ENCODE measurements at places on chromosomes 3 and 15.
A peak's percentile ranks its signal among the peaks of the same experiment; 100 is the strongest.

DNA sequence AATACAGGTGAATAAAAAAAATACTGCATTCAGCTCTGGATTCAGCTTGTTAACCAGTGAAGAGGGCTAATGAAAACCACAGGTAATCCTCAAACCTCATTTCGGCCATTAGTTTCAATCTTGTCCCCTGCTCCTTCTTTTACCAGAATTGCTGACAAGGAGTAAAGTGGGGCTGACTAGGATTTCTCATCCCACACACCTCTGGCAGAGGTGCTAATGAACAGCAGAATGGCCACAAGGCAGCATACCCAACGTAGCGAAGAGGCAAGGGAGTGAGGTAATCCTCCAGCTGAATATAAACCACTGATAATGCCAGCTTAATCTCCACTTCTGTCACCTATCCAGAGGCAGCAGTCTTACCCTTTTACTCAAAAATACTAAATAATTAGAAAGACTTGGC lies 248.8 kb upstream of the CDIN1 start:
- DNase-seq = peak; percentile 35

DNA sequence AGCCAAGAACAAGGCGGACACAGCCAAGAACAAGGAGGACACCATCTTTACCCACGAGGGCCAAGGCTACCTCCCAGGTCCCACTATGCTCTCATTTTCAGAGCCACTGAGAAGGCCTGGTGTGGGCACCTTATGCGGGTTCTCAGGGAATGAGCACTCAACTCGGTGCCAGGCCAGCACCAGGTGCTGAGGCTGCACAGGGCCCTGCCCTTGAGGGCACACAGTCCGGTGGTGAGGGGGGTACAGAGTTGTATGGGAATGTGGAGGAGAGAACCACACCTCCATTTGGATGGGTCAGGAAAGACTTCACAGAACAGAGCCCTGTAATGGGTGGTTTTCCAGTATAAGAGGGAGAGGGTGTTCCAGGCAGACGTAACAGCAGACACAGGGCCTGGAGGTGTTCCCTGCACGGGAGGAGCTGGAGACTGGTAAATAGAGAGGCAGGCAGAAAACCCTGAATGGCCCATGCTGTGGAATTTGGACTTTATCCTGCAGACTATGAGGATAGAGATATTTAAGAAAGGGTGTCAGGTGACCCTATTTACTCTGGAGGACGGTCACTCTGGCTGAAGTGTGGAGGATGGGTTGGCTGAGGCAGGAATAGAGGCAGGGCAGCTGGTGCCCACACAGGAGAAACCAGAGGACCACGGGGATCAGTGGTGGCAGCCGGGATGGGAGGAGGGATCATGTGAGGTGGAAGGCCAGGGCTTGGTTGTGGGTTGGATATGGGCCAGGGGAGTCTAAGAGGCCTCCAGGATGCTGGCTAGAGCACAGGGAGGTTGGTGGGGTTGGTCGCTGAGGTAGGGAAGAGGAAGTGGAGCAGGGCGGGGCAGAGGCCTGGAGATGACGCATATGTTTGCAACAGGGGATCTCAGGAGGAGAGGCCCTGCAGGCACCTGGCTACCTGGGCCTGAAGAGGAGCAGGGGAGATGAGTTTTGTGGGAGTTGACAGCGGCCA lies 34.6 kb downstream of the CRABP1 start:
- no peak for DNase-seq

- no peak for DNase-seq
These were observed 72.4 kb downstream of the RHCG start for GRCh38 chr15:89423981-89424380.

GRCh38 chr15:72231066-72231832 lies at the start of gene PKM:
Gene PKM (minus strand): TSS chr15:72231190. CDS start chr15:72219097, 12,093 bp downstream.
- DNase-seq = peak; percentile 77

DNA sequence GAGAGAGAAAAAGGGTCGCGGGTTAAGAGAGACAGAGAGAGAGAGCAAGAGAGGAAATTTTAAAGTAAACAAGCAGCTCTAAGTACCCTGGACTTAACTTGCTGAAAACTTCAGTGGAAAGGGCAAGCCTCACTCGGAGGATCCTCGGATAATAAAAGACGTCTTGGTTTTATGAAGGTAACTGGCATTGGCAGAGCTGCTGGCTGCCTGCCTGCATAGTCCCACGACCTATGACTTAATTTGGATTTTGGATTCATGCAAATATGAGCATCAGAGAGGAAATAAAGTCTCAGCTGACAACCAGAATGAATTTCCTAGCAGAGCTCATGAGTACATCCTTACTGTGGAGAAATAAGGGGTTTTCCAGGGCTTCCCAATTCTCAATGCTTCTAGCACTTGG lies 95.1 kb upstream of the PDZRN3 start:
- no peak for DNase-seq

- no peak for DNase-seq
These were observed 235.7 kb upstream of the THBS1 start for GRCh38 chr15:39345176-39345575.

DNA sequence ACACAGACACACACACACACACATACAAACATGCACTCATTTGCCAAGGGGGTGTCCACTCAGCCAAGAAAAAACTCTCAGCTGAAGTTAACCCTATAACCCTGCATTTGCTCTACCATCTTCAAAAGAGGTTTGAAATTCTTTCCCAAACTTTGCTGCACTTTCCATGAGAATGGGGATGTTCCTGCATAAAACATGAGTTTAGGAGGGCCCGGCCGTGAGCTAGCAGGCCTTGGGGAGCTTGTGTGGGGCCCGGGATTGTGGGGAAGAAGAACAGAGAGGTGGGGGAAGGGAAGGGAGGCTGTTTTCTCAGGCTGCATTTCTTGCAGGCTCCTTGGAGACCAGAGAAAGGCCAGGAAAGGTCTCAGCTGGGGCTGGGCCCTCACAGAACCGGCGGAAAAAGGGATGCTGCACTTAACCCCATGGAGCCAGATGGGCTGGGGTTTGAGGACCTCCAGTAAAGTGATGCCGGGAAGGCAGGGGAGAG lies 40.8 kb downstream of the SEMA5B start:
- DNase-seq = no peak

DNA sequence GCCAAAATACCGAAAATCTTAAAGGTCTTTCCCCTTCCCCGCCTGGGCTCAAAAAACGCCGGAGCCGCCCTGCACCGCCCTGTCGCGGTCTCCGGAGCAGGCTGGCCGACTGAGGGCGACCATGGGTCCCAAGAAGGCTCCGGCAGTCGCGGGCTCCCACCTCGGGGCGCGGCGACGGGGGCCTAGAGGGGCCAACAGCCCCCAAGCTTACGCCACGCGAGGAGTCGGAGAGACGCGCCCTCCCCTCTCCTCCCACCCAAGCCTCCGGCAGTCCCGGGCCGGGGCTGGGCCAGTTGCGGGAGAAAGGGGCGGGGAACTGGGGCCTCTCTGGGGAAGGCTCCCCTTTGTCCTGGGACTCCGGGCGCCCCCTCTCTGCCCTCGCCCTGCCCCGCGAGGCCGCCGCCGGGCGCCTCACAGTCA lies 69.2 kb downstream of the GOLGA8B start:
- DNase-seq = no peak

DNA sequence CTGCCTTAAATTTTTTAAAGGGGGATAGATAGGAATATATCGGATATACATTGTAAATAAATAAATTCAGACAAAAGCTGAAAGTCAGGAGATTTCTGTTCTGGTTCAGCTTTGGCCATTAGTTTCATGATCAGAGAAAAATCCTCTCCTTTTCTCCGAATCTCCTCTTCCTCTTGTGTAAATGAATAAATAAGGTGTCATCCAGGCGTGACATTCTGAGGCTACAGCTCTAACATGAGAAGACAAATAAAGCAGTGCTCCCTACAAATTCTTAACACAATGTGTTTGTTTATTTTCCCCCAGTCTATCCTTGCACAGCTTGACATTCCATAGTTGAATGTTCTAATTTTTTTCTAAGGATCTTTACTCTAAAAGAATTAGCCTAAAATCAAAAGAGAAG lies 9.4 kb upstream of the MB21D2 start:
- DNase-seq = no peak

DNA sequence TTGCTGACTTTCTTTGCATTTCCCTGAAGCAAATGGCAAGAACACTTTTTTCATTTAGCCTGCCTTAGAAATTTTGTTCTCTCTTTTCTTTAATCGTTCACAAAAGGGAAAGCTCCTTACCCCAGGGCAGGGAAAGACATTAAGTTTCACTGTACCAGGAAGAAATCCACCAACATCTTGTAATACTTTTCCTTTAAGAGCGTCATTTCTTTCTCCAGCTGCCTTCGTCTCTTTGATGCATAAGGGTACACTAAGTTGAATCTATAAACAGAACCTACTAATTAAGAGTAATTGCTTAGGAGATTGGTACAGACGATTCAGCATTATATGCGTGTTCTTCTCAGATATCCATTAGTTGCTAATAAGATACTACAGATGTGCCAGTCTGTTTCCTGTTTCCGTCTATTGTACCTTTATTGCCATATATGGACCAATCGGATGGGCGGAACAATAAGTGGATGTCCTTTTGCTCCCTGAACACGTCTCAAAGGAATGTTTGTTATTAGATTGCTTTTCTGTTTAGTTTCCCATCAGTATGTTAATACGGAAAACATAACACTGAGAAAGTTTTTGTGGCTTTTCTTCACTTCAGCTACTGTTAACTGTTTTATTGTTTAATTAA lies 276.7 kb upstream of the RARB start:
- DNase-seq = no peak

DNA sequence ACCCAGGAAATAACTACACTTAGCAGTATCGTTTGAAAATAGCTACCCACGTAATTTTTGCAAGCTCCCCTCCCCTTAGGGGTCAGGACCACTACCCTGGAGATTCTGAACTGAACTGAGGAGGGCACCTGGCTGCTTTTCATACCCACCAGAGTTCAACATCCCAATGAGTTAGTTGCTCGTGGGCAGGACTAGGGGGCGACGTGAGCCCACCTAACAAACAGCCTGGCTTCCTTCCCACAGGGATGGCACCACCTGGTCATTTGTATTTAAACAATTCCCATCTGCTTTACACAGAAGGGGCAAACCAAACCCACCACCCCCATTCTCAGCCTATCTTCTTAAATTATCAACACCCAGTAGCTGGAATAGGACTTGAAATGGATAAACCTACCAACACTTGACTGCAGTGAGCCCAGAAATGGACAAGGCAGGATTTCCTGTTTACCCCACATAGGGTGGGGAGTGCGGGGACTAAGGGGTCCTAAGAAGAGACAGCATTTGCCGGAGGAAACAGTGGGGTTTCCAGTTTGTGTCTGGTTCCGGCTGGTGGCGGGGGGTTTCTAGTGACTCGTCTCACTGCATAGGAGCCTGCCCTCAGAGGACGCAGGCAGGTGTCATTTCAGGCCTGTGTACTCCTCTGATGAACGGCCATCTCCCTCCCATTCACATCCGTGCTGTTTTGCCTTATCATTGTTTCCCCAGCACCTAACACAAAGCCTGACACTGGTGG lies 11.6 kb upstream of the VGLL4 start:
- DNase-seq = no peak

- peak; percentile 47 for DNase-seq
These were observed 19.6 kb upstream of the TASOR start for GRCh38 chr3:56702490-56703315.

GRCh38 chr15:68587769-68588385 lies 9.1 kb downstream of the CORO2B start:
- DNase-seq = no peak

GRCh38 chr3:152480282-152480953 lies 211.7 kb downstream of the MBNL1 start:
- no peak for DNase-seq

GRCh38 chr3:31358473-31359070 lies 174.2 kb upstream of the STT3B start:
- no peak for DNase-seq

- DNase-seq = no peak
These were observed 7.0 kb downstream of the SUCLG2 start for GRCh38 chr3:67647390-67647878.

DNA sequence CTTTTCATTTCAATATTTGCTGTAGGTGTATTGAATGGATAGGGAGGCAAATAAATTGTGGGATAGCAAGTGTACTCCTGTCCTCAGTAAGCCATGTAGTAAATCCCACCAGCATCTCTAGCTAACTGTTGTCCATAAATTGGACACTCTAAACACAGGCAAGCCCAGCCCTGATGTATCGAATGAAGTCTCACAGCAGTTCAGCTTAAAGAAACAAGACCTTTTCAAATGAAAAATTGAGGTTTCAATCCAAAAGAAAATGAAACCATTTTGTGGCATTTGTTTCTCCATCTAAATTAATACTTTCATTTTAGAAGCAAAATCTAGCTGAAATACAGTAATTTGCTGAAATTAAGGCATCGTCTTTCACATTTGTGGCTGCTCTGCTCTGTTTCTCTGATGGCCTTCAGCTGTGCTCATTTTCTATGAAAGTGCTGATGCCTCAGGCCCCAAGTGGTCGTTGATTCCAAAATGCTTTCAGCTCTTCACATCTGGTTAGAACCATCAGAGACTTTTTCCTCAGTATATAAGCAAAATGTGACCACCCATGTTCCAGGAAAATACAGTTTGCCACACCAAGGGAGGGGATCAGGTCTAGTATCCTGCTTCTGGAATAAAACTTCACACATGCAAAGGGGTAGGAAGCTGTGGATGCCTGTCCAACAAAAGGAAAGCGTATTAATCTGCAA lies 245.0 kb downstream of the ZMAT3 start:
- DNase-seq = no peak

- DNase-seq = no peak
These were observed 46.5 kb upstream of the MTMR10 start for GRCh38 chr15:31037731-31038477.

- DNase-seq = no peak
These were observed 273.6 kb downstream of the MECOM start for GRCh38 chr3:169389925-169390253.

DNA sequence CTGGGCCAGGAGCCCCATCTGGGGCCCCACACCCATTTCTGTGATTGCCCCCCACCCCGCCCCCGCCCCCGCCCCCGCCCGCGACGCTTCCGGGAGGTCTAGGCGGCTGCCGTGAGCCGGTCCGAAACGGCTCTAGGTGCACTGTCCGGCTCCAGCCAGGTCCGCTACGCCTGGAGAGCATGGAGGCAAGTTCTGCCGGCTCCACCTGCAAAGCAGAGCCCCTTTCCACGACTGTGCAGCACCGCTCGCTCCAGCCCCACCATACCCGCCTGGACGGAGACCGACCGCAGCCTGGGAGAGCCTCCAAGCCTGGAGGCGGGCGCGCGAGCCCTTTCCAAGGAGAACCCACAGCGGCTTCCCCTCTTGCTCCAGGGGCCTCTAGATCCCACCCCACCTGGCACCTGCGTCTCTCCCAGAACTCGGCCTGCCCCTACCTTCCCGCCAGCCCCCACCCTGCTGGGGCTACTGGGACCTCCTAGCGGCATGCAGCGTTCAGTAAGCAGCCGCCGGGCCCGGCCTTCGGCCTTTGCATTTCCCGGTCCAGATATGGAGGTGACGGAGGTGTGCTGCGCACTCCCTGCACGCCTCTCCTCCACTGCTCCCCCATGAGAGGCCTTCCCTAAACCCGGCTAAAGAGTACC lies 66.2 kb downstream of the KLF13 start:
- DNase-seq = no peak

GRCh38 chr3:54033761-54034160 lies 88.6 kb upstream of the CACNA2D3 start:
- no peak for DNase-seq

GRCh38 chr3:51718547-51719409 lies 11.9 kb downstream of the GRM2 start:
- peak; percentile 4 for DNase-seq

GRCh38 chr15:48131324-48131723 lies 10.5 kb downstream of the SLC24A5 start:
- no peak for DNase-seq

Measured in DMS79 treated with DMSO at 0.1 percent for 48 hours (cell line).